ENCODE measurements at places on chromosomes 7 and 10.

GRCh38 chr7:157493776-157494175 is 157.0 kb downstream of the DNAJB6 start:
- no peak for DNase-seq

DNA sequence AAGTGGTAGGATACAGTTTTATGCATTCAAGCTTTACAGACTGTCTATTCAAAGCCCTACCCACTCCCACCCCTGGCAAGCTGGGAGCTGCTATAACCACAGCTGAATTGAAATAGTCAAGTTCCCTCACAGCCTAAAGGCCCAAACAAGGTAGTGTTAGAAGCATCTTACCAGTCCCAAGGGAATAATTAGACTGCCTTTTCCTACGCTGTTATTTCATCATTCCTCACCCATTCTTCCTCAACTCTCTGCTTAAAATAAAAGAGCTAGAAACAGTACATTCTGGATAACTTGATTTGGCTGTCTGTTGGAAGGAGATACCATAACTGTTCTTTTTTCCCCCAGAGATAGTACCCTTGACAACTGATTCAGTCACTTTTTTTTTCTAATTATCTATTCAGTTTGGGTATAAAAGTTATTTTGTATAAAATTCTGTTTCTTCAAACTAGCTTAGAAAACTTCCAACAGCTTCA is 54.0 kb downstream of the RAPGEF5 start:
- no peak for DNase-seq

DNA sequence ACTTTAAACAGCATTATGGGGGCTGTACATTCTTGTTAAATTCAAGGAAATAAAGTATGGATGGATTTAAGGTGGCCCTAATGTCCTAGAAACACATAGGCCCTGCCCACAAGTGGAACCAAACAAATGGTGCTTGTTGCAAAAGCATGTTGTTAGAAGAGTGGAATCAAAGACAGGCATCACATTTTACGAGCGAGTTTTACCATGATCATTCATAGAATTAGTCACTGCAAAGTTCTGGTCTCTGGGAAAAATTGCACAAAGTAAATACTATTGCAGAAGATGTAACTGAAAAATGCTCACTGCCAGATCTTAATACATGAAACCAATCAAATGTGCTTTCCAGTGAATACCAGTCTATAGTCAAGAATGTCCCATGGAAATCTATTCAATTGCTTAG is 677.1 kb downstream of the PARD3 start:
- no peak for DNase-seq

GRCh38 chr10:84296091-84296981 is 32.1 kb upstream of the CCSER2 start:
- DNase-seq: no peak

- DNase-seq: no peak
These were observed 255.0 kb upstream of the SEMA3C start for GRCh38 chr7:81173766-81174281.

- DNase-seq: no peak
These were observed 42.6 kb upstream of the CXCL12 start for GRCh38 chr10:44427479-44427878.

DNA sequence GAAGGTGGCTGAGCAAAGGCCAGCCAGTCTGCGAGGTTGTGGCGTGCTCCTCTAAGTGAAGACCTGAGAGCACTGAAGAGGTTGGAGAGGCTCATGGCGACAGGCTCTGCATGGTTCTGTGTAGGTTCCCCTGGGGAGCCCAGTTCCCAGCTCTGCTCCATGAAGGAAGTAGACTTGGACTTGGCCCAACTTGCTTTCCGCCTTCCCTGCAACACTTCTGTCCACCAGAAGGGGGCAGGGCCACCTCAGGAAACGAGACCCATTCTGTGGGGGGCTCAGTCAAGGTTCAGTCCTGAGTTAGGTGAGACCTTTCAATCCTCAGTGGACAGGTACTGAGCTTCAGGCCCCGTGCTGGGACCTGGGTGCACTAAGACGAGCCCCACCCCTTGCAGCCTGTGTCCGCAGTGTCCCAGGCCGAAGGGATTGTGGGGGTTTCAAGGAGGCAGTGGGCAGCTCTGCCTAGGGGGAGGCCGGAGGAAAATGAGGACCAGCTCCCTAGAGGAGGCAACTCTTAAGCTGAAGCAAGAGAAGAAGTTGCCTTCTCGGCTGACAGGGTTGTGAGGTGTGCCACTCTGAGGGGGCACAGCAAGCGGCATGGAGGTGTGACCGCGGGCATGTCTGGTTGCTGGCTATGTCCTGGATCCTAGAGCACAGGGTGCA is 15.0 kb upstream of the PCBD1 start:
- DNase-seq: peak; percentile 43

GRCh38 chr7:101108330-101108857 is 18.5 kb upstream of the SERPINE1 start:
- DNase-seq: no peak

DNA sequence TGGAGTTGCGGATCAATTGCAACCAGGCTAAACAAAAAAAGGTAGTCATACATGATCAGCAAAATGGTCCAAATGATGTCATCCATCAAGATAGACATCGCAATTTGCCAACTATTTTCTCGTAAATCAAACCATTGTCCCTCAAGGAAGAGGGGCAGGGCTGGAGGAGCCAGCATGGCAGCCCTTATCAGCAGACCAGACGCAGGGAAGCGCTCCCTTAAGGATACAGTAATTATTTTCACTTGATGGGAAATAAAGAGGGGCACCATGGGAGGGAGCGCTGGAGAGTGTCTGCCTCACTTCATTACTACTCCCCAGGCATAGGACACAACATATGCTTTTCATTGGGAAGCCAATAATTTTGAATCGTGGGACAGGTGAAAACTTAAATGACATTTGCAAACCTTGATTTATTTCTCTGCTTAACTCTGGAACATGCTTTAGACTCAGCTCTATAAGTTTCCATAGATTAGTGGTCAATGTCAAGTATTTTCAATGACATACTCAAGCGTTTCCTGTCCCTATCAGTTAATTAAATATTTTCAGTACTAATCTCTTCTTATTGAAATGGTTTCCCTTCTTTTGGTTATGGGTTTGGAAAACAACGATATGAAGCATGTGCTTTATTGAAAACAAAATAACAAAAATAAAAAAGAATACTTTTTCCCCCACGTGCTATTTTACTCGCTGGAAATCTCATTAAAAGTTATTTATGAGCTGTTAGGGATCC is 202.4 kb upstream of the HABP2 start:
- no peak for DNase-seq

DNA sequence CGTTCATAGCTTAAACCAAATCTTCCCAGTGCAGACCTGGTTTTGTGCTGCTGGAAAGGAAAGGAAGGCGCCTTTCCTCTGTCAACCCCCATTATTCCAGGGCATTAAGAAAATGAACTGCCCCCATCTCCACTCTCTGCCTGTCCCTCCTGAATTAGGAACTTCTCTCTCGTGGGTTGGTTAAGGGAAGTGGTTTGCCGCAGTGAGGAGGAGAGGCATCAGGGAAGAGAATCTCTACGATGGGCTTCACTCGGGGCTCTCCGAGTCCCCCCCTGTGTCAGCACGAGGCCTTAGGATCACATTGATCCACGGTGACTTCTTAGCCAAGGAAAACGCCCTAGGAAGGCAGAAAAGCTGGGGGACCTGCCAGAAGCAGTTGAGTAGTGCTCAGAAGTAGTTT is 53.9 kb upstream of the LYZL2 start:
- DNase-seq: no peak

GRCh38 chr10:78619115-78619851 is 449.5 kb upstream of the ZMIZ1 start:
- DNase-seq: no peak

DNA sequence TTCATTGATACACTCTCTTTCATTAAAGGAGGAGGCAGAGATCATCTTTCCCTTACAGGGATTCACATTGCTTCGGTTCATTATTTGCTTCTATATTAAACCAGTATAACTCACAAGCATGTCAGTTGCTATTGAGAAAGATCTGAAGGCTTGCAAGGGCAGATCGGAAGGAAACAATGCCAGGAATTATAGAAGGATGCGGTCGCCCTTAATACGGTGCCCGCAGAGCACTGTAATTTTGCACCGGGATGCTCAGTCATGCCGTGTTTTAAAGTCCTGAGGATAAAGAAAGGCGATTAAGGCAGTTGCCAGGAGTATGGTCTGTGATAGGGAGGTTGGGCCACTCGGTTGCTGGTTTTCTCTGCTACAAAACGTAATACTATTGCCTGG is 350.0 kb upstream of the GALNT17 start:
- no peak for DNase-seq

DNA sequence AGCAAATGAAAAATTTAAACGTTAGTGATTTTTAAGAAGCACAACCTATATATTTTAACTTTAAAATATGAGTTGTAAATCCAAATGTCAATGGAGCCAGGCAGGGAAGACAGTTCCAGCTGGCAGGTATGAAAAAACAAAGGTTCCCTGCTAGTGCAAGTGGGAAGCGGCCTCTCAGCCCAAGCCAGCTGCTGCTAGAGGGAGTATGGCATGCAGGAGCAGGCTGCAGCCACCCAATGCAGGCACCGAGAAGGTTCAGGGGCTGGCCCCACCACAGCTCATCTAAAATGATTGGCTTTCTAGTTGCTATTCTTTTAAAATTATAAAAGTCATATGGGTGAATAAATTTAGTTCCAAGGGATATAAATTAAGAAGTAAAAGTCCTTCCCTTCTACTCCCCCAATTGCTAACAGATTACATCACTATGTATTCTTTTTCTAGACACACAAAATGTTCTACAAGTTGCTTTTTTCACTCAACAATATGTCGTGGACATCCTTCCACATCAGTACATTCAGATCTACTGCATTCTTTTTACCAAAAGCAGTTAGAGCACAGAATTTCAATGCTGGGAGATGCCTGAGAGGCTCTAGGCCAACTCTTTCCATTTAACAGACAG is 69.3 kb downstream of the SGMS1 start:
- no peak for DNase-seq

DNA sequence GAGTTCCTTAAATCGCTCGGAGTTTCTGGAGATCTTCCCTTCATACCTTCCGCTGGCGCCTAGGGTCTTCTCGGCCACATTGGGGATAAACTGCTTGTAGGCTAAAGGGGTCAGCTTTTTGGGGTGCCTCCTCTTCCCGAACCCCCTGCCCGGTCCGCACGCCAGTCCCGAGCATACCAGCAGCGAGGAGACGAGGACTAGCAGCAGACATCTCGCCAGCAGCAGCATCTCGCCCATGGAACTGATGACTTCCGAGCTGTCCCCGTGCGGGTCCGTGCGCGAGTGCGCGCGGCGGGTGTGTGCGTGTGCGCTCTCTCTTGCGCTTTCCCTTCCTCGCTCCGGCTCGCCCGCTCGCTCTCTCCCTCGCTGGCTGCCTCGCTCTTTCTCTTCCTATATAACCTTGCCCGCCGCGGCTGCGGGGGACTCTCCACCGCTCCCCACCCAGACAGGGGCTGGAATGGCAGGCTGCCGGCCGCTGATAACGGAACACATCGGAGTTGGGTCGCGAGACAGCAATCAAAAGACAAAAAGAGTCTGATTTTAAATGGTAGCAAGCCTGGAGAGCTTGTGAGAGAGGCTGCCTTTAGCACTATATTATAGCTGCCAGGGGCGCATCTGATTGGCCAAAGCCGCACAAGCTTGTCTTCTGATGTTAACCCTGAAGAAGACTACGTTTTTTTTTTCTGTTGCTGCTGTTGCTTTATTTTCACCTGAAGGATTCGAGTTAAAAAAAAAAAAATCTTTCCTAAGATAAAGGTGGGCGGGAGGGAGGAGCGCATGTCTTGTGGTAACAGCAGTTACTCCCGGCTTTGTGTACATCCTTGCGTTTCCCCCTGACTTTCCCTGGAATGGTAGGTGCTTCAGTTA is at the start of gene SHH:
SHH (minus strand) TSS at position 569 of the 867 bp plus-strand sequence; CDS start at position 228, 341 bp downstream.
- no peak for DNase-seq

GRCh38 chr10:50636618-50637579 is 13.1 kb upstream of the SGMS1 start:
- DNase-seq: no peak

DNA sequence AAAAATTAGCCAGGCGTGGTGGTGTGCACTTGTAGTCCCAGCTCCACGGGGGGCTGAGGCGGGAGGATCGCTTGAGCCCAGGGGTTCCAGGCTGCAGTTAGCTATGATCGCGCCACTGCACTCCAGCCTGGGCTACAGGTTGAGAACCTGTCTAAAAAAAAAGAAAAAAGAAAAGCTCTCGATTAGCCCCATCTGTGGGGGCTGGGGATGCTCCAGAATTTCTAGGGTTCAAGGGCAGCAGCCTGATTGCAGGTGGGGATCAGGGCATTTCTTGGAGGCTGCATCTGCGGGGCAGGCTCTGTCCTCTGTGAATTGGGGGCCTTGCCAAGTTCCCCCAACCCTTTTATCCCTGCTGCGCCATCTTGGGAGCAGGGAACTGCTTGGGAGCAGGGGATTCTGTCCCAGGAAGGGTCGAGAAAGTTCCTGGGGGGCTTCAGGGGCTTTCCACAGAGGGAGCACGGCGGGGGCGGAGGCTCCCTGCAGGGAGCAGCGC is 651 bp upstream of the ARPC1A start:
- no peak for DNase-seq

- DNase-seq: peak; percentile 33
These were observed 243.2 kb upstream of the TMEM229A start for GRCh38 chr7:124276005-124276622.

GRCh38 chr7:142412551-142413193 is 154.8 kb upstream of the PRSS58 start:
- peak; percentile 59 for DNase-seq

DNA sequence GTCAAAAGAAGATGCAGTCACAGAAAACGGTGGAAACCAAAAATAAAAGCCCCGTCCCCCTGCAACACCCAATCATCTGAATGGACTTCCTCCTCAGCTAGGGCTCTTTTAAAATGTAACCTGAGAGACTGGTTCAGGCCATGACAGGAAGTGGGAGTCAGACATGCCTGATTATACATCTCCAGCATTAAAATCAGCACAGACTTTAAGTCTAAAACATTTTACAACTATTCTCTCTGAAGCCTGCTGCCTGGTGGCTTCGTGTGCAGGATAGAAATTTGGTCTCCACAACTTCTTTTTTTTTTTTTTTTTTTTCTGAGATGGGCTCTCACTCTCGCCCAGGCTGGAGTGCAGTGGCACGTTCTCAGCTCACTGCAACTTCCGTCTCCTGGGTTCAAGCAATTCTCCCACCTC is 30.3 kb downstream of the HACD1 start:
- DNase-seq: peak; percentile 29

DNA sequence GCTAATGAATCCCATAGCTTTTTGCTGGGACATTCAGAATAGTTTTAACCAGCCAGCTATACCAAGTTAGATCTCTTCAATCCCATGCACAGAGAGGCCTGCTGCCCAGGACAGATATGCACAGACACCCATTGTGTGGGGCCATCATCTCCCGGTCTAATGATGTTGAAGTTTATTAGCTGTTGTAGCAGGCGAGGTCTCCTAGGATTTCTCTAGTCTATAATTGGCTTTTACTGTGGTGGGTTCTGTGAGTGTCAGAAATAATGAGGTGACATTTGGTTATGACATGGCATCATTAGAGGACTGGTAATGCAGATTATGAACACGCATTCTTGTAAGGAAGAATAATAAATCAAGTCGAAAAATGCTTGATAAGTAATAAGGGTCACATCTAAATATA is 81.4 kb upstream of the PLPP4 start:
- no peak for DNase-seq

- no peak for DNase-seq
These were observed 884.2 kb upstream of the ZNF722 start for GRCh38 chr7:63114371-63114985.
